Anterior cingulate cortex (tissue), 58 donors: ENCODE measurements at places on chromosomes 3 and 15.

DNA sequence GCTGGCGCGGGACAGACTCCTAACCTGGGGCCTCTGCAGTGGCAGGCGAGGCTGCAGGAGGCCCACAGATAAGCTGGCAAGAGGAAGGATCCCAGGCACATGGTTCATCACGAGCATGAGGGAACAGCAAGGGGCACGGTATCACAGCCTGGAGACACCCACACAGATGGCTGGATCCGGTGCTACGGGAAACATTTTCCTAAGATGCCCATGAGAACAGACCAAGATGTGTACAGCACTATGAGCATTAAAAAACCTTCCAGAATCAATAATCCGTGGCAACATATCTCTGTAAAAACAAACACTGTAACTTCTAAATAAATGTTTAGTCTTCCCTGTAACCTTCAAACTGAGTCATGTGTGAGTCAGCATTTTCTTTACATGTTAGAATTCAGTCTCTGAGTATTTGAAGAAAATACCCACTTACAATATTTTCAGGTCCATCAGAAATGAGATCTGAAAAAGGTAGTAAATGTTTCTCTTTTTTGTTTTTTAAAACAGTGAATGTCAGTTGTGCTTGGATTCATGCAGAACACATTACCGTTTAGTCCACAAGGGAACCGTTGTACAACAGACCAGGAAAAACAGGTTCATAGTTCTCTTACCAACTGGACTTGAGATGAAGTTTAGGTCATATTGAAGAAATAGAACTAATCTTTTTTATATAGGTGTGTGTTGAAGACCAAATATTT lies 75.9 kb downstream of the BOC start:
- no peak for DNase-seq

DNA sequence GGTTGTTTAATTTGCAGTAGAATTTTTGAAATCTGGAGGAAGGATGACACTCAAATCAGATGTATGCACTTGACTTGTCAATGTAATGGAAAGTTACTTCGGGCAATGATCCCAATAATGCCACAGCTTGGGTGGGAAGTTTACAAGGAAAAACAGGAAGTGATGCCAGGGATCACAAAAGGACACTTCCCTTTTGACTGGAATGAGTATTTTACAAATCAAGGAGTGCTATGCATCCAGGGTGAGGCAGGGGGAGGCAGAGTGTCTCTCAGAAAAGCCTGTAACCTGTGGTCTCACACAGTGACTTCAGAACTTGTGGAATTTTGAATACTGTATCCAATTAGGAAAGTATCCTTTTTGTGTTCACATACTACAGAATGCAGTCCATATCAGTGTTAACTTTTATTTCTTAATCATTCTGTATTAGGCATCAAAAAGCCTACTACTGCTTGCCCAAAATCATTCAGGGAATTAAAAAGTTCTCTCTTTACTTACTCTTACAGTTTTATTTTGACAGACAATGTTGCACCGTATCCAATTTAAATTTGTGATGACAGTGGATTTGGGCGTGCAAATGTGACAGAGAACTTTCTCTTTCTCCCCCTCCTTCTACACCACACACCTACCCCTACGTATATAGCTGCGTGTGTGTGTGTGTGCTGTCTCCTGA lies 445.1 kb downstream of the MECOM start:
- DNase-seq = no peak

- no peak for DNase-seq
Measured at GRCh38 chr15:92006186-92007028, 152.9 kb downstream of the SLCO3A1 start.

- DNase-seq = no peak
Measured at GRCh38 chr3:185488465-185488864, 10.4 kb downstream of the TMEM41A start.

DNA sequence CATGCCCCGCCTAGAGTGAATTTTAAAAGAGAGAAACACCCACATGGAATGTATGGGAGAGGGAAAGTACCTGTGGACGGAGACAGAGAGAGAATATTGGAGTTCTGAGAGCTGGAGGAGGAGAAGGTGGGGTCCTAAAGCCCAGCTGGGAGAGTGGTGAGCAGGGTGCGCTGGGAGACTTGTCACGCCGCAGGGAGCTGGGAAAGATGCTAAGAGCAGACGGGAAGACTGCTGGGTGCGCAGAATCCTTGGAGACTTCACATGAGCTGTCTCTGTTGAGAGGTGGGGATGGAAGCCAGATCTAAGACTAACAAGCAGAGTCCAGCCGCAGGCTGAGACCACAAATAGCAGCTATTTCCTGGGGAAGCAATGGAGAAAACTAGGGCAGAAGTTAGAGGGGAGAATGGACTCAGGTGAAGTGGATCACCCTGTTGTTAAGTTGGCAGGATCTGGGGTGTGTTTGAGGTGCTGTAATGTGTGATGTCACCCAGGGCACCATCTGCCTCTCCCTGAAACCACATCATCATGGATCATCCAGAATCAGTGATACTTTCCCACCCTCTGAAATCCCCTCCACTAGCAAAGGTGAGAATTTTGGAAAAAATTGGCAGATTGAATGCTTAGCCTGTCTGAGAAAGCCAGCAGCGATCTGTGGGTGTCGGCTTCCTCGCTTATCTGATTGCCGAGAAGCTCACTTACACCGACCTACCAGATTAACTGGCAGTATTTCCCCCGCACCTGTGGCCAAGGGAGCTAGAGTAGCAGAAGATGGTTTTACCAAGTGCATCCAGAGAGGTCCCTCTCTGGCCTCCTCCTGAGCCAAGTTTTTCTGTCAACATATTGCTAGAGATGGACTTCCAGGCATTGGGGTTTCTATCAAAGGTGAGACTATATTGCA lies 174.8 kb upstream of the BHLHE40 start:
- DNase-seq = no peak

DNA sequence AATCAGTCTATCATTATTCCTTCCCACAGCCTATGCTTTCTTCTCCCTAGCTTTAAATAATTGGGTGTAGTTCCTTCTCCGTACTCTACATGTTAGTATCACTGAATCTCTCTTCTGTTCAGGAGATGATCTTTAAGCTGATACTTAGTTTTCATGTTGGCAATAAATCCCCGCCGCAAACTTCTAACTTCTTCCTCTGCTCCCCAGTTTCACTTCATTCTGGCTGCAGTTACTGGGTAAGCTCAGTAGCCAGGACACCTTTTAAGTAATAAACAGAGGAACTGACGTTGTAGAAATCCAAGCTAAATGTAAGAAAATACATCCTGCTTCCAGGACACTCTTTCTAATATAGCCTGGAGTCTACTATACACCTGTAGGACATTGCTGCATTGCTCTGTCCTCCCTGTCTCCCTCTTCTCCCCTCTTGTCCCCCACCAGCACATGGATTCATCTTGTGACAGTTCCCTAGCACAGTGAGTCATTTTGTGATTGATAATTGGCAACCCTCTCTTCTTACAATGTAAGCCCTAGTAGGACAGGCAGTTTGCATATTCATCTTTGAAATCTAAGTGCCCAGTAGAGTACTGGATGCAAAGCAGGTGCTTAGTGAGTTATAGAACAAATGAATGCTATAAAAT lies 598.2 kb downstream of the UNC13C start:
- DNase-seq = no peak

GRCh38 chr15:48250640-48251076 lies 44.6 kb downstream of the SLC12A1 start:
- no peak for DNase-seq

DNA sequence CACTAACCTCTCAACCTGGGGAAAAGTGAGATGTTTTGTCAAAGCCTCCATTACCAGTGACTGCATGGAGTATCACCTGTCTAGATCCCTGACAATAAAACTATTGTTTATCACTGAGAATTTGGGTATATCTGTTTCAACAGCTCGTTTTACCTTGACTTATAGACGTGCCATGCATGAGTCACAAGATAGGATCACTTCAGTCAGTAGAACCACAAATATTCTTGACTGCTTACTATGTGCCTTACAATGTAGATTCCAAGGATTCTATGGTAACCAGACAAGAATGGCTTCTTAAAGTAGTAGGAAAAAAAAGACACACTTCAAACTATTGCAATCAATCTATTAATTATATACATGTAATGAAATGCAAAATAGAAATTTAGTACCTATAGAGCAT lies 55.7 kb upstream of the GRM7 start:
- no peak for DNase-seq

DNA sequence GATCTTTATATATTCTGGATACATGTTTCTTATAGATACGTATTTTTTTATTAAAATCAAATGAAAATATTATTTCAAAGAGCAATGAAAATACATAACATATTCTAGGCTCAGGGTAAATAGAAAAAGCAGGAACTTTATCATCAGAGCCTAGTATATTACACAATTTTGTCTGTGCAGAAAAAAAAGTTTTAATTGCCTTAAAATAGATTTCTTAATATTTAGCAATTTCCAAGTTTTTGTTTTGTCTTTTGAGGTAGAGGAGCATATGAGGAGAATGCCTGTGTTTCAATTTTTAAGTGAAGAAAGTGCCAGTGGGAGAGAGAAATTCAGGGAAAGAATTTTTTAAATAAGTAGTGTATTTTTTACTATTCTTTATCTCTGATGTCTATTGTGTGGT lies 10.5 kb downstream of the CAPN7 start:
- DNase-seq = no peak

- DNase-seq = no peak
Measured at GRCh38 chr3:106204160-106204868, 335.5 kb upstream of the CBLB start.

DNA sequence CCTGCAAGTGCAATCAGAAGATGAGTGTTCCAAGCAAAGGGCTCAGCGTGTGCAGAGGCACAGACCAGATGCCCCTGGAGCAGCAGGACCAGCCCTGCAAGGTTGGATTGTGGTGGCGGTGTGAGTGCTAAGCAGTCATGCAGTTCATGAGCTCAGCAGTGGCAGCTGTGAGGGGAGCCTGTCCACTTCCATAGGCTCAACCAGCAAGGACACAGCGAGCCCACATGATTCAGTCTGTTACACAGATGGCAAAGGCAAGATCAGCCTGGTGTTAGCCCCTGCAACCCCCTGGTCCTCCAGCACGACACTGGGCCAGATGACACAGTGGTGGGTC lies 95.9 kb upstream of the PRR23E start:
- no peak for DNase-seq

- DNase-seq = no peak
Measured at GRCh38 chr3:183385698-183386613, 42.5 kb downstream of the MCF2L2 start.

DNA sequence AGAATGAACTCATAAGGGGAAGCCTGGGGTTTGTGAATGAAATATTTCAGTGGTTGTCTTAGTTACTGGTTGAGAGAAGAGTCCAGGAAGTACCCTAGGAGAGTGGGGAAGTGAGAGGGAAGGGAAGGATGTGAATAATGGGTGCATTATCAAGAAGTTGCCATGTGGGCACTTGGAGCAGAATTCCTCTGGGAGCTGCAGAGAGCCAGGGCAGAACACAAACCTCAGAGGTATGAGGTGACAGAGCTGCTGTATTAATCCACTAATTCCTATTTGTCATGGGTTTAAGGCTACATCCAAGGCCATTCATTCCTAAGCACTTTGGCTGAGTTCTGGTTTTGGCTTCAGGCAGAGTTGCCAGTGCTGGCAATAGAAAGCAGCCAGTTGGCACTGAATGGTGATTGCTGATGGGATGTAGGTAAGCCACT lies 29.0 kb downstream of the NDUFB4 start:
- no peak for DNase-seq

DNA sequence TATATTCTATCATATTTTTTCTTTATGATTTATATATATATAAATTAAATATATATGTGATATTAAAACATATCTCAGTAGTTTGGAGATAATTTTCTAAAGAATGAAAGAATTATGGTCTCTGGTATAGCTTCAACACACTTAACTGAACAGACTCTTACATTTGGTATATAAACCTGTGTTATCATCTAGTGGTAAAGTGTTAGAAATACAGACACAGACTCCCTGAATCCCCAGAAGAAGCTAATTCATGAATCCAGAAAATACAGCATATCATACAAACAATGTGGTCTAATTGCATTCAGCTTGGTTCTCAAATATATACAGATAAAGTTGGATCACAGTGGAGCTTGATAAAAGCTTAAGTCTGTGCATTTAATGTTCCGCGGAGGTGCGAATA lies 1100.4 kb downstream of the ROBO2 start:
- DNase-seq = no peak

- DNase-seq = no peak
Measured at GRCh38 chr3:53579636-53580035, 85.2 kb downstream of the CACNA1D start.

GRCh38 chr3:10747341-10747740 lies 68.7 kb upstream of the SLC6A11 start:
- no peak for DNase-seq

DNA sequence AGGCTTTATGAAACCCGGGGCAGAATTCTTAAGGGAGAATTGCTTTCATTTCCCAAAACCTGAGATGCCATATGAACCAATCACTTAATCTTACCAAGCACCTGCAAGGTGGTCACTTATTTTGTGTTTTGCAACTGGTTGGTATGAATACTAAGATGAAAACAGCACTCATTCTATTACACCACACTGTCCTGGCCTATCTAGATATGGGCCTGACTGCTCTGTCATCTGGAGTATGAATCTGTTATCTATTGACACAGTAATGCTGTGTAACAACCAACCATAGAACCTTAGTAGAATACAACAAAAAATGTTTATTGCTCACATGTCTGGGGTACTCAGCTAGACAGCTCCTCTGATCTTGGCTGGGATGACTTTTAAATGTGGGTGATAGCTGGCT lies 74.8 kb downstream of the TMEM266 start:
- no peak for DNase-seq

DNA sequence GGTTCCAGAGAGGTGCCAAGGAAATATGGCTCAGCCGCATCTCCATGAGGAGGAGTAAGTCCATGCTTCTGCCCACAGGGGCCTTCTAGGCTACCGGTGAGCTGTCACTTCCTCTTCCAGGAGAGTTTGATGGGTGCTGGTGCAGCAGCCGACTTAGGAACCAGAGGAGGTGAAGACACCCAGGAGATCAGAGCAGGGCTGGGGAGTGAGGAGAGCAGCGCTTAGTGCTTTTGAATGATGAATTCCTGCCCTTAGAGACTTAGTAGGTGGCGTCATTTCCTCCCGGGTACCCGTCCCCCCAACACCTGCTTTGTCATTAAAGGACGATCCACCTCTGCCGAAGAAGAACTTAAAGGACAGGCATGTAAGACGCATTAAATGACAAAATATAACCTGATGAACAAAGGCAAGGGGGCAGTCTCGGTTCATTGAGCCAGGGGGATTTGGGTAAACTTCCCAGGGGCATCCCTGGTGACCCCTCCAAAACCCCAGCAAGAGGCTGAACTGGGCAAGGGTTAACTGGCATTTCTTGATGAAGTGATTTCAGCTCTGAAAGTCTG lies 67.6 kb downstream of the HES1 start:
- no peak for DNase-seq
